ENCODE measurements at places on chromosomes 1 and 21.

- no peak for DNase-seq
Observed at GRCh38 chr21:30227633-30228404, 11.9 kb upstream of the CLDN8 start.

GRCh38 chr1:5119366-5120234 lies 465.2 kb downstream of the AJAP1 start:
- DNase-seq, result peak; percentile 68

DNA sequence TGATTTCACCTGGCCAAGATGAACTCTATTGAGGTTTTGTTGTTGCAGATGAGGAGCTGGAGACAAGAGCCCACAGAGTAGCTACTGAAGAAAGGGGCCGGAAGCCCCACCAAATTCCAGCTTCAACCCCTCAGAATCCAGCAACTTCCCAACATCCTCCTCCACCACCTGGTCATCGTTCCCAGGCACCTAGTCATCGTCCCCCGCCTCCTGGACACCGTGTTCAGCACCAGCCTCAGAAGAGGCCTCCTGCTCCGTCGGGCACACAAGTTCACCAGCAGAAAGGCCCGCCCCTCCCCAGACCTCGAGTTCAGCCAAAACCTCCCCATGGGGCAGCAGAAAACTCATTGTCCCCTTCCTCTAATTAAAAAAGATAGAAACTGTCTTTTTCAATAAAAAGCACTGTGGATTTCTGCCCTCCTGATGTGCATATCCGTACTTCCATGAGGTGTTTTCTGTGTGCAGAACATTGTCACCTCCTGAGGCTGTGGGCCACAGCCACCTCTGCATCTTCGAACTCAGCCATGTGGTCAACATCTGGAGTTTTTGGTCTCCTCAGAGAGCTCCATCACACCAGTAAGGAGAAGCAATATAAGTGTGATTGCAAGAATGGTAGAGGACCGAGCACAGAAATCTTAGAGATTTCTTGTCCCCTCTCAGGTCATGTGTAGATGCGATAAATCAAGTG lies 14.3 kb downstream of the CD2 start:
- peak; percentile 15 for DNase-seq

GRCh38 chr1:183837062-183837461 lies 32.1 kb downstream of the RGL1 start:
- no peak for DNase-seq

DNA sequence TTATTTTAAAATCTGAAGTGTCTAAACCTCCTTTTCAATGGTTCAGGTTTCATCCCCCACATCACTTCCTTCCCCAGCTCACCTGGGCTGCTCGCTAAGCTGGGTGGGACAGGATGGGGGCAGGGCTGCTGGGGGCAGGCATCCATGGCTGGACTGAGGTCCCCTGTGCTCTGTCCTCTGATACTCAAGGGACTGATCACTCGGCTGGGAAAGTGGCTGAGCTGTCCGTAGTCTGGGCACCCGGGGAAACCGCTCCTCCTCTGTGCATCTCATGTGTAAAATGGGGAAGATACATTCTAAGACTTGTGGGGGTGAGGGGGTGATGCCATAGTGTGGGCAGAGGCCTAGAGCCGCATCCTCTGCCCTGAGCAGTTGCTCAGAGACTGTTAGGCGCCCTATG lies 411.2 kb downstream of the MATN1 start:
- DNase-seq, result peak; percentile 27

DNA sequence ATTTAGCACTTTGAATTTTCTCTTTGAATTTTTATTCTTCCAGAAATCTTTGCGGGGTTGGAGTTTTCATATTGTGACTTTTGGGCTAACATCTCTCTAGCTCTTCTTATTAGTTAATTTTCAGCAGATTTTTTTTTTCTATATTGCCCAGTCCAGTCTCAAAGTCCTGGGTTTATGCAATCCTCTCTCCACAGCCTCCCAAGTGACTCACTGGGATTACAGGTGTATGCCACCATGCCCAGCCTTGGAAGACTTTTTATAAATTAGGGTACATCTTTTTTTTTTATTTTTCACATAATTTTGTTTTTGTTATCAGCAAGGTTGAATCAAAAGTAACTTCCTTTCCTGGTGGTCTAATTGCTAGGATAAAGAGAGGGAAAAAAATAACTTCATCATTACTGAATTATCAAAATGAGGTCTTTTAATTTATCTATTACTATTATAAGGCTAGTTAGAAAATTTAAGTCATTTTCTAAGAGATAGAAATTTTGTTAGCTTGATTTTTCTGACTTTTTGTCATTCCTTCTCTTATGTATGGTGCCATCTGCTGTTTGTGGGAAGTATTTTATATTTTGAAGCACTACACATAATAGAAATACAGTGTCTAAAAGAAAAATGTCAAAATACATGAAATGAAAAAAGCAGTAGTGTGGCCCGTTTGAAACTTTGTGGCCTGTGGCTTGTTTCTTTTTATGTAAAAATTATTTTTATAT lies 273.4 kb upstream of the CACYBP start:
- DNase-seq, result no peak

- DNase-seq, result peak; percentile 35
Observed at GRCh38 chr1:31792116-31792515, 23.7 kb downstream of the SPOCD1 start.

GRCh38 chr1:25095635-25096200 lies 136.6 kb downstream of the SYF2 start:
- no peak for DNase-seq

DNA sequence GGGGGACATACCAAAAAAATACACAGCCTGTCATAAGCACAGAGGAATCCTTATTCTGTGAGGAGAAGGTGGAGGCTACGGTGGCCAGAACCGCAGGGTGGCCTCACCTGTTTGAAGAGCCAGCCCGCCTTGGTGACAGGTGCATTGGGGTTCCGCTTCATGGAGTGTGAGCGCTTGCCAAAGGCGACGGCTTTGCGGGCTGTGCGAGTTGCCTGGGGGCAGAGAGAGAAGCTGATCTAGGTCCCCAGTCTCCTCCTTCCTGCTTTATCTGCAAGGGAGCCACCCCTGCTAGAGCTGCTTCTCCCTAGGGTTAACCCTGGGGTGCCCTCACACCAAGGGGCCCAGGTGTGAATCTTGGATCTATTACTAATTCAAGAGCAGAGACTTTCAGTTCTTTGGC lies 54.3 kb upstream of the GOLT1A start:
- no peak for DNase-seq

DNA sequence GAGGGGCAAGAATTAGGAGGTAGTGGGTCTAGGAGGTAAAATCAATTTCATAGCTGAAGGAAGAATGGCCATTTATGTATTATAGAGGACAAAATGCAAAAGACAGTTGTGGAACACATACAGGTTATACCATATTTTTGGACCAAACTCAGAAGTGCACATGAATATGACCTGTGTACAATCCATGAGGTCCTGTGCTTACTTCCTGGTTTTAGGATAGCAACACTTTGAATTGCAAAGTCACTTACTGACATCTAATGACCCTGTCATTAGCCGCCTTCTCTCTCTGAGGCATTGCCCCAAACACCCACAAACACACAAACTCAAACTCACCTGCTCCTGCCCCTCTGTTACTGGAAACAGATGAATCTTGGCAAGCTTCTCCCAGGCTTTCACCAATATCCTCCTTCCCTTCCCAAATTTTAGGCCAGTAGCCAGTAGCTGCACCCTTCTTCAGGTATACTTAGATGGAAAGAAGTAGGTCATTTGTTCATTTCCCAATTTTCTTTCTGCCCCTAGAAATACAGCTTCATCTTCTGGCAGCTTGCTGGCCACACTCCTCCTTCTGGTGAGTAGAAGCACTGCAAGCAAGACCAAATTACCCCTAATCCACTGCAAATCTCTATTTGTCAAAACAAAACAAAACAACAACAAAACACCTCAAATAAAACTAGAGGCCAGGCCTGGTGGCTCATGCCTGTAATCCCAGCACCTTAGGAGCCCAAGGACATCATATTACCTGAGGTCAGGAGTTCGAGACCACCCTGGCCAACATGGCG lies 13.7 kb upstream of the RPL5 start:
- no peak for DNase-seq

GRCh38 chr1:97488530-97488929 lies 432.3 kb downstream of the DPYD start:
- DNase-seq, result no peak

DNA sequence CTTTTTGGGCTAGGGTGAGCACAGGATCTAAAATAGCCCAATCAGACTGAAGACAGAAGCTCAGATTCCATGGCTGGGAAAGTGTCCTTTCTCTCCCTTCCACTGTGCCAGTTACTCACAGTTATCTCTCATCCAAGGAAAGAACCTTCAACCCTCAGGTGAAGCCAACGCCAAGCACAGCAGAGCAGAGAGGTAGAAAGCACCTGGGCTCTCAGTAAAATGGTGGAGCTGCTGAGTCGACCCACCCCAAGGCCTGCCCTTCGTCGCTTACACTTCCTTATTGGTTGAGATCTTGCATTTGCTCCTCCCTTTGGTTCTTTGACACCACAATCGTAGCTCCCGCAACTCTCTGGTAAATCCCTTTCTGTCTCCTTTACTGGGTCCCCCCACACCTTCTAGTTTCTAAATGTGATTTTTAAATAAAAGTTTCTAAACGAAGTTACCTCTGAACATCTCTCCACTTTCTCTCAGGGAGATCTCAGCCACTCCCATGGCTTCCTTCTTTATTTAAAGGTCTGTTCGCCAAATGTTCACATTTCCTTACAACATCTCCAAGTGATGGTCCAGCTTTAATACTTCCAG lies 27.5 kb upstream of the SLC30A1 start:
- no peak for DNase-seq

Measured in islet precursor cell (in vitro differentiated cells).